ENCODE measurements at places on chromosomes 2 and 18.

DNA sequence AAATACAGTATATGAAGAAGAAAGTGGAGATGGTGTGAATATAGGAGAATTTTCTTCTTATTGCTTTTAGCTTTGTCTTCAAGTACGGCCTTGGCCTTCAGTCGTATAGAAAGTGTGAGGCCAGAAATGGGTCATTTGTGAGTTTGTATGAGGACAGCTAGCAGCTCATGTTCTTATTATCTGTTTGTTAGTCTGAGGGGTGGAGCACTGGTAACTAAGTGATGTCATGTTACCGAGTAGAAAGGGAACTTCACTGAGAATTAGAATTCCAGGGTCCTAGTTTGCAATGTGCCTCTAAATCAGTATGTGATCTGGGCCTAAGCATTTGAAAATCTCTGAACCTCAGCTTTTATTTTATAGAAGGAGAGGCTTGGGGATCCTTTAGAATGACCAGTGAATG is 588.6 kb downstream of the NRXN1 start:
- DNase-seq = no peak

DNA sequence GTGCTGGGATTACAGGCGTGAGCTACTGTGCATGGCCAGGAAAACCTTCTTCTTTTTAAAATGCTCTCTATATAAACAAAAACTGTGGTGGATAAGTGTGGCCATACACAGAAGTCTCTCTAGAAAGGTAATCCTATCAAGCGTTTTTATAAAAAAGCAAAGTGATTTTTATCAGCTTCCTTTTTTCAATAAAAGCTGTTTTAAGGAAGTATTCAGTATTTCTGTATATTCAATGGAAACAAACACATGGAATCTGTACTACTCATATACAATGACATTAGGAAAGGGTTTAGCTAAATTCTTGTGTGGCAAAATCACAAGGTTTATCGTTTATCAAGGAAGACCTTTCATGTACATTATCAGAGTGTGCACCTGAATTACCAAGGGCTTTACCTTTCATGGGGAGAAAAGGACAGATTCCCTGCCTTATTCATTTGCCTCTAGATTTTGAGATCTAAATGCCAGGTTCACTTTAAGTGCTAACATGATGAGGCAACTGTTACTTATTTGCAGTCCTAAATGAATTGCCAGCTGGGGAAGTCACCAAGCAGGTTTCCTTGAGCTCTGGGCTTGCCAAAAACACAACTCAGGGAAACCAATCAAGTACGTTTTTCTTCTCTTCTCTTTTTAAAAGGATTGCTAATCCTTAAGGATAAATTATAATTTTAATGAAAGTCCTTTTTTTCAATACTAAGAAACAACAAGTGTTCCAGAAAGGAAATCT is 70.8 kb downstream of the RTN4 start:
- DNase-seq = no peak

- DNase-seq = peak; percentile 28
Measured at GRCh38 chr2:31170071-31170698, 31.9 kb upstream of the GALNT14 start.

DNA sequence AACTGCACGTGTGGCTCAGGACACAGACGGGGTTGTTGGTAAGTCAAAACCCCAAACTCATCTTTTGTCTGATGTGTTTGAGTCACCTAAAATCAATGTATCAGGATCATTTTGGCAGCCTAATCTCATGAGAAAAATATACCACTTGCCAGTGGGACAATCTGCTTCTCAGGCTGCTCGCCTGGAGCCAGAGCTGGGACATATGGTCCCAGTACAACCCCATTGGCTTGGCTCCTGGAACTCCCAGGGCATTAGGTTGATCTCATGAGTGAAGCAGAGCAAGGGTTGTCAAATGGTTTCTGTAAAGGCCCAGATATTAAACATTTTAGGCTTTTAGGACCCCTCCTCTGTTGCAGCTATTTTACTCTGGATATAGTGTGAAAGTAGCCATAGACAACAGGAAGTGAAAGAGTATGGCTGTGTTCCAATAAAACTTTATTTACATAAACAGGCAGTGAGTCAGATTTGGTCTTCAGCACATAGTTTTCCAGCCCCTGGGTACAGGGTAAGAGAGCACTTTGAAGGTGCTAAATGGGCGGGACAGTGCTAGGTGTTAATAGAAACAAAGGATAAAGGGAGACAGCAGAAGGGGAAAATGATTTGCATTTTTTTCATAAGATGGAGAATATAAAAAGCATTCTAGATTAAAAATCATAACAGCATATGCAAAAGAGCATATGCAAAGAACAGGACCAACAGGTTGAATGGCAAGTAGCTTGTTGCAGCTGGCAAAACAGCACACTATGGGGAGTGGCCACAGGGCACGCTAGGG is 290.8 kb downstream of the KCNS3 start:
- DNase-seq = peak; percentile 35

DNA sequence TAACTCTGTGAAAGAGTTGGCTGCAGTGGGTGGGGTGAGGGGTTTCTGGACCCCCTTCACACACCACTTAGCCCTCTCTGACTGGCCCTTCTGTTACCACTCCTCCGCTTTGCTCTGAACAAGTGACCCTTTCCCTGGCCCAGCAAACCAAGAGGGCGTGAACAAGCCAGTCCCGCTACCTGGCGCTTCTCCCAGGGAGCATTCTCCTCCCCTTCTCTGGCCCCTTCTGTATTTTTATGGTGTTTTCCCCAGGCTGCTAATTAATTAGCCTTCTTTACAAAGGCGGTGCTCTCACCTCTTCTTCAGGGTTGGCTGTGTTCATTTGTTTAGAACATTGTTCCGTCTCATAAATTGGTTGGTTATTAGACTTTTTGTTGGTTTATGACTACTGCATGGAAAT is 180.1 kb downstream of the MGAT5 start:
- DNase-seq = no peak

DNA sequence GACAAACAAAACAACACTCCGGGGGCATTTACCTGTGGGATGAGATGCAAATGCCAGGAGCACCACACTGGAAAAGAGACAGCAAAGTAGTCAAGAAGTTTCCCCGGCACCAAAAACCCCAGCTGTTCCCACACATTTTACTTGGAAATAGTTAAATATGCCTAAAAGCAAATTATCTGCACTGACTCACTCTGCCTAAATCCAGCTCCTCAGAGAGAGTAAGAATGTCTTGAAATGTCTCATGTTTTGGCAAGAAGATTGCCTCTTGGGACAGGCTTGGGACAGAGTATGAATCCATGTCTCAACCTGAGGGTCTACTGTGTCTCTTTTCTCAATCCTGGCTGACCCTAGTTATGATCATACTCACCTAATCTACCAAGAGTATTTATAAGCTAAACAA is 87.5 kb upstream of the RIOK3 start:
- no peak for DNase-seq

DNA sequence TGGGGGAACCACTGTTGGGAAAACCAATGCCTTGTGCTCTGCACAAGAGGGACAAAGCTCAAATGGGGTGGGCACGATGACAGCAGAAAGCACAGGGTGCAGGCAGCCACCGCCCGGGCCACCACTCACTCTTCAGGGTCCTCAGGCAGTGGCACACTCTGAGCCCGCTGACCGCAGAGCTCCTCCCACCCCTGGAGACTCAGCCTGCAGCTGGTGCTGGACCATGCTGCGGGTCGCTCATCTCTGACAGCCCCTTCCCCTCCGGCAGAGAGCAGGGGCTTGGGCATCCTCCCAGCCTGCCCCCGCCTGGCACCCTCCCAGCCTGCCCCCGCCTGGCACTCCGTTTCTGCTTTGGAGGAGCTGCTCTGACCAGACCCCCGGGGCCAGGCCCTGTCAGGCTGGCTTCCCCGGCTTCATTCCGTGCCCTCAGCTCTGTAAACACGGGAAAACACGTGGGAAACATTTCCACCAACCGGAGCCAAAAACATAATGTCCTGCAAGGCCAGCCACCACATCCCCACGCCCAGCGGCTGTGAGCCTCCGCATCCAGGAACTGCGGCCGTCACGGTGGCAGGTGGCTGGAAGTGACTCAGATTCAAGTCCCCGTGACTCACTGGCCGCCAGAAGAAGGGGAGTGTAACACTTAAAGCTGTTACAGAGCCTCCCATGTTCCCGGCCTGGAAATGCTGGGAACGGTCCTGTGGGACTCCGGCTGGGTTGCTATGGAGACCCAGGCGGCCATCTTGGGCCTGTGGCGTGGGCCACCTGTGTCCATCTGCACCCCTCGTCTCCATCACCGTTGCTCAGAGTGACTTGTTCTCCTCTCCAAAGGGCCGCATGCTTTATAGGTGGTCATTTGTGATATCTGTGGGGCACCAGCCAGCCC is 6.8 kb upstream of the SNED1 start:
- no peak for DNase-seq

DNA sequence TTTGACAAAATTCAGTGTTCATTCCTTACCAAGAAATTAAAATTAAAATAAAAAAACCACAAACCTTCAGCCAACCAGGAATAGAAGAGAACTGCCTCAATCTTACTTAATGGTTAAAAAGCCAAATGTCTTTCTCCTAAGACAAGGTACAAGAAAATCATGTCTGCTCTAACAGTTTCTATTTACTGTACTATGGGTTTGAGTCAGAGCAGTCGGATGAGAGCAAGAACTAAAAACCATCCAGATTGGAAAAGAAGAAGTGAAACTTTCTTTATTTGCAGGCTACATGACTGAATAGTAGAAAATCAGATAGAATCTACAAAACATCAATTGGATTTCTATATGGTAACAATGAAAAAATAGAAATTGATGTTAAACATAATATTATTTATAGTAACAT is 555.5 kb upstream of the TNP1 start:
- no peak for DNase-seq

- no peak for DNase-seq
Measured at GRCh38 chr2:62871506-62871905, 166.0 kb downstream of the EHBP1 start.

GRCh38 chr2:44964752-44965236 is 23.3 kb downstream of the SIX3 start:
- DNase-seq = no peak

DNA sequence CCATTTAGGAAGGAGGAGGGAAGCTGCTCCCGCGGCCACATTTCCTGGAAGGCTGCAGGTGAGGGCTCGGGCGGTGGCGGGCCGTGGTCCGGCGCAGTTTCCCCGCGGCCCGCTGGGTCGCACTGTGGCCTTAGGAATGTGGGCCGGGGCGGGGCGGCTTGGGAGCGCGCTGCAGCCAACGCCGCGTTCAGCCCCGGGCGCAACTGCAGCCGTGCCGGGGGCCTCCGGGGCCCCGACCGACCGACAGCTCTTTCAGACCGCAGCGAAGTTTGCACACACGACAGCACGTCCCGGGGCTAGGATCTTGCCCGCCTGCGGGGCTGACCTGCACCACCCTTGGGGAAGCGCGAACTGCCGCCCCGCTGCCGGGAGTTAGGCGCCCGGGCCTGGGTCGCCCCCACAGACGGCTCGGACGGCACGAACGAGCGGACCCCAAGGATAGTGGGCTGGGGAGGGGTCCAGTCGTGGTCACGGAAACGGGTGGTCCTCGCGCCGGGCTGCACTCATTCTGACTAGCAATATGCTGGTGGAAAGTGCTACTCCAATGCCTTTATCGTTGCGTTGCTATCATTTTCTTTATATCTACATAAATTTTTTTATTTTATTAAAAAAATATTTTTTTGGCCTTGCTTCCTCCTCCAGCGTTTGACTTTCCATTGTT is 69.9 kb upstream of the DLX2 start:
- DNase-seq = no peak

- no peak for DNase-seq
Measured at GRCh38 chr2:26628561-26629345, 12.4 kb downstream of the CIB4 start.

DNA sequence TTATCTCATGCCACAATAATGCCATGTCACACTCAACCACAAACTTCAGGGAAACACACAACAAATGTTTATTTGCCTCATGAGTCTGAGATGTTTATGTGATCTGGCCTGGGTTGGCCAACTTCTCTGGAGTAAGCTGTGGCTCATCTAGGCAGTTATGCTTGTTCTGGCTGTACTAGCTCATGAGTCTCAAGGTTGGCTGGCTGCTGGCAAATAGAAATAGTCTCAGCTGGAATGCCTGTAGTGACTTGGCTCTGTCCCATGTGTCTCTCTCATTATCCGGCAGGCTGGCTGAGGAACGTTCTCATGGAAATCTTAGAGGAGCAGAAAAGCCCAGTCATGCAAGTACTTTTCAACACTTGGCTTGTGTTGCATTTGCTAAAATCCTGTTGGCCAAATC is 234.9 kb upstream of the CDH2 start:
- no peak for DNase-seq

GRCh38 chr2:65267008-65267407 is 39.4 kb downstream of the ACTR2 start:
- DNase-seq = no peak

GRCh38 chr2:25817006-25817405 is 61.3 kb downstream of the ASXL2 start:
- no peak for DNase-seq

DNA sequence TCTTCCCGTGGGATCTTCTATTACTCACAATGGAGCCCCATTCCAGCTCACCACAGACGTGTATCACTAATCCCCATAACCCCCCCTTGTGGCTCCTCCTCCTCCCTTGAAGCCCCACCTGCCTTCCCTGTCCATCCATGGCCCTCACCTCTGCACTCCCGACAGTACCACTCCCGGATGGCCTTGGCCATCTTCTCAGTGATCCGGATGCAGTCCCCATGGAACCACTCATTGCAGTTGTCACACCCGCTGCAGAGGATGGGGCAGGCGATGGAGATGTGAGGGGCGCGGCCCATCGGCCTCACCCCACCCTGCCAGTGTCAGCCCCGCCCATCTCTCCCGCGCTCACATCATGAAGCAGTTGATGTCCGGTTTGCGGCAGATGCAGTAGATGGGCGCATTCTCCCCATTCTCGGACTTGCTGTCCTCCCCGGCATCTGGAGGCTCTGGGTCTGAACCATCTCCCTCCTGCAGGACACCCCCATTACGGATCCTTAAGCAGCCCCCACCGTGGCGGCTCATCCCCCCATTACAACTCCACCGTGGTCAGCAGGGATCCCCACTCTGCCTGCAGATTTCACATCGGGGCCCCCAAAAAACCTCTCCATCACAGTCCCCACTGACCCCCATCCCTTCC is 983 bp downstream of the CXXC1 start:
- no peak for DNase-seq

DNA sequence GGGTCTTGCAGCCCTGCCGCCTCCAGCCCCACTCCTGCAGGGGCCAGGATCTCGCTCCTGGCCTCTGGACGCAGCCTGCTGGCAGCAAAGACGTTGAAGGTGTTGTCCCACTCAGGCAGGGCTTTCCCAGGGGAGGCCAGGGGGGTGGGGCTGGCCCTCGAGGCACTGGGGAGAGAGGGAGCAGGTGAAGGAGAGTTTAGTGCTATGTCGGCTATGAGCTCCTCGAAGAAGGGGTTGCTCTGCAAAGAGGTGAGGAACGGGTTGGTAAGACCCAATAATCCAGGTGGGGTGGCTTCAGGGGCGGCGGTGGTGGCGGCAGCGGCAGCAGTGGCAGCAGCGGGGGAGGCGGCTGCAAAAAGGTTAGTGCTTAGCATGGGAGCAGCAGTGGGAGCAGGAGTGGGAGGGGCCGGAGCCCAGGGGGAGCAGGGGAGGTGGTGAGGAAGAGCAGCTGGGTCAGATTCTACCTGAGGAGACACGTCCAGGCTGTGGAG is 9.7 kb upstream of the SFXN5 start:
- DNase-seq = no peak

GRCh38 chr2:62992561-62992960 is 58.1 kb upstream of the OTX1 start:
- DNase-seq = no peak

GRCh38 chr2:229868794-229869193 is 53.0 kb downstream of the TRIP12 start:
- no peak for DNase-seq

- DNase-seq = no peak
Measured at GRCh38 chr2:26400723-26401122, 997 bp upstream of the DRC1 start.

All from cerebellar nuclear complex (tissue), 1 donor.